Umbilical cord (tissue), 2 donors: ENCODE measurements at places on chromosomes 11 and 22.

- DNase-seq = no peak
These were observed 6.1 kb downstream of the SMCO4 start for GRCh38 chr11:93537049-93537448.

DNA sequence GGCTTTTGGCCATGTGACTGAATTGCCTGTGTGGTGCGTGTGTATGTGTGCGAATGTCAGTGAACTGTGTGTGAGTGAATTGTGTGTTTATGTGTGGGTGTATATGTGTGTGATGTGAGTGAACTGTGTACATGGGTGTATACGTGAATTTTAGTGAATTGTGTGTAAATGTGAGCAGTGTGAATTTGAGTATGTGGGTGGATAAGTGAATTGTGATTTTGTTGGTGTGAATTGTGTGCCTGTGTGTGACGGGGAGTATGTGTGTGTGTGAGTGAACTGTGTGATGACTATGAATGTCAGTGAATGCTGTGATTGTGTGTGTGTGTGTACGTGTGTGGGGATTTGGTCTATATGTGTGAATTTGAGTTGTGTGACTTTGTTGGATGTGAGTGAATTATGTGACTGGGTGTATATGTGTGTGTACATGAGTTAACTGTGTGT is 3.5 kb downstream of the DDTL start:
- DNase-seq = no peak

DNA sequence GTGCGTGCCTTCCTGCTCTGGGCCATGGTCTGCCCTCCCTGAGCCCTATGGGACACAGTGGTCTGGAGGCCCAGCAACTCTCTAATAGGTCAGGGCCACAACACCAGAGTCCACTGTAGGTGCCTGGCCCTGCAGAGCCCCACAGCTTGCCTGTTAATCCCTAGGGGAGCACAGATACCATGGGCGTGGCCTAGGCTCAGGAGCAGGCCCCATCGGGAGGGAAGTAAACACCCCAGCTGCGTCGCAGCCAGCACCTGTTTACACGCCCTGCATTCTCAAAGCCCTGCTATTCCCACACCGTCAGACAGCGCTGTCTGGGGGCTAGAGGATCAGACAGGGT is 2.5 kb downstream of the KCTD17 start:
- DNase-seq = no peak

DNA sequence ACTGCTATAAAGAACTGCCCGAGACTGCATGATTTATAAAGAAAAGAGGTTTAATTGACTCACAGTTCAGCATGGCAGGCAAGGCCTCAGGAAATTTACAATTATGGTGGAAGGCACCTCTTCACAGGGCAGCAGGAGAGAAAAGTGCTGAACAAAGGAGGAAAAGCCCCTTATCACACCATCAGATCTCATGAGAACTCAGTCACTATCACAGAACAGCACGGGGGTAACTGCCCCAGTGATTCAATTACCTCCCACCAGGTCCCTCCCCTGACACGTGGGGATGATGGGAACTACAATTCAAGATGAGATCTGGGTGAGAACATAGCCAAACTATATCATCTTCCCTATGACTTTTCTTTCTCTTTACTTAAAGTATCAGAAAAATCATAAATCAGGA is 104.0 kb upstream of the SYN3 start:
- no peak for DNase-seq

DNA sequence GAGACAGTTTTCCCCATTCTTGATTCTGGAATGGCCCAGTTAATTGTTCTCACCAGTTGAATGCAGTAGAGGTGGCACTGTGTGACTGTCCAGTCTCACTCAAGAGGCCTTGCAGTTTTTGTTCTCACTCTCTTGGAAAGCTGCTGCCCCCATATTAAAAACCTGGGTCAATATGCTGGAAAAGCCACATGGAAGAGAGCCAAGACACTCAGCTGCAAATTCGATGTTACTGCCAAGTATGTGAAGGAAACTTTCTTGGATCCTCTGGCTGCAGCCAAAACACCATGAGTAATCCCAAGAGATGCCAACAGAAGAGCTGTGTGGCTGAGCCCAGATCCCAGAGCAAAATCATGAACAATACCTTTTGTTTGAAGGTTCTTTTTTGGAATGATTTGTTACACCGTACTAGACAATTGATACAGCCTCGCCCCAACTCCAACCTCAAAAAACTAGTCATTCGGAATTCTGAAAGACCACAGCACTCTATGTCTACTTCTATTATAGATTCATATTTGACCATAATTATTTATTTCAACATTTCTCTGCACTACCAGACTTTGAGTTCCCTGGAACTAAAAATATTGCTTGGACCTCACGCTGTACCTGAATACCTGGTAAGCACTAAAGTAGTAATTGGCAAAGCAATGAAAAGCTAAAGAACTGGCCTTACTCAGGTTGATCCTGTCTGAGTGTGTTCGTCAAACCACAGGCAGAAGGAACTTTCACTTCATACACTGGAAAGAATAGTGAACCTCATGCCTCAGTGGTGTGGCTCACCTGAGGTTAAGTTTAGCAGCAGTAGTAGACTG is 378.8 kb downstream of the ETS1 start:
- no peak for DNase-seq

DNA sequence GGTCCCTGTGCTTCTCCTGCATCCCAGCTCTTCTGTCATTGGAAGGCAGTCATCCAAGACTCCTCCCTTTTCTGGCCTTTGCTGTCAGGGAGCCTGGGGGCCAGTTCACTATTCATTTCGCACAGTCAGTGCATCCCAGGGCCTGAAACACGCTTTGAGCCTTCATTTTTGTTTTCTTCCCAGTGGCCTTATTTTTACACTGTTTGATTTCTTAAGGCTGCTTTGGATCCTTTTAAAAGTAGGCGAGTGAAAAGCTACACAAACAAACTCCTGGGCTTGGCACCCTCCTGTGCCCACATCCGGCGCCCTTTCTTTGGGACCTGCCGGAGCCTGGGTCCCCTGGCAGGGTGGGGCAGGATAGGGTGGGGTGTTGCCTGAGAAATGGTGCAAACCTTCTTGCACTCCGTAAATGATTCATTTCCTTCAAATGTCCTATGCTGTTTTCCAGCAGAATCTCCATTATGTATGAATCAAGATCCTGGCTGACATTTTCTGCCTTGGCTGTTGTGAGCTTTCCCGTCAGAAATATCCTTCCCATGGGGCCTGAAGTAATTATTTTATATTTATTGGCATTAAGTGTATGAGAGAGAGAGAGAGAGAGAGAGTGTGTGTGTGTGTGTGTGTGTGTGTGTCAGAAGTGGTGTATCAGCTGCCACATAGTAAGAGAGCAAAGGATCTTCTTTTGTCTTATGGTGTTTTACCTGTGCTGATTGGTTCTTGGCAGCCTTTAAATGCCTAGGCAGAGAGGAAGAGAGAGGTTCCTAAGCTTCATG is 45.6 kb downstream of the BCR start:
- DNase-seq = peak; percentile 20

GRCh38 chr11:120759046-120759445 is 247.5 kb downstream of the GRIK4 start:
- no peak for DNase-seq

DNA sequence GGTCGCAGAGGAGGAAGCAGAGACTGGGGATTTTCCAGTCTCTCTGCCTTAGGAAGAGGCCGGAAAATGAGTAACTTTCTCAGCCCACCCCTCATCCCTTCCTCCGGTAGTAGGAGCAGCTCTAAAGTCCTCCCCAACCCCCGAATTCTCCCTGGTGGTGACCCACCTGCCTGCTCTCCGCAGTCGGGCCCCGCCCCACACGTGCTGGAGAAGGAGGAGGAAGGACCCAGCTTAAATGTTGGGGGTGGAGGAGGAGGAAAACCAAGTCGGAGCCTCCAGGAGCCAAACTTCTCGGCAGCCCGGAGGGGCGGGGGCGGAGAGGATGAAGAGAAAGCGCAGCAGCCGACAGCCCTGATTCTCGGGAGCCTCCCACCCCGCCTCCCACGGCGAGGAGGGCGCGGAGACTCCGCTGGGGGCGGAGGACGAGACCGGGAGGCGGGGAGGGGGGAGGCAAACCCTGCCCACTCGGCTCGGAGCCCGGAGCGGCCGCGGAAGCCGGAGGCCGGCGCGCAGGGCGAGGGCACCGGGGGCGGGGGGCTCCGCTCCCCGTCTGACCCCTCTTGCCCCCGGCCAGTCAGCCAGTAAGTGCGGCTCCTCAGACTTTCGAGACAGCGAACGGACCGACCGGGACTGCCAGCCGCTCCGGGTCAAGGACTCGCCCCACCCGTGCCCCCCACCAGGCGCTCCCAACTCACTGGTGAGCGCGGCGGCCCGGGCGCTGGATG is at the start of gene TPBGL:
Gene TPBGL (plus strand): TSS at position 464 of the 725 bp plus-strand sequence. CDS start 276 bp downstream, outside the sequence.
- DNase-seq = peak; percentile 43

- DNase-seq = no peak
These were observed 82.8 kb downstream of the IGLL1 start for GRCh38 chr22:23497016-23497885.

- no peak for DNase-seq
These were observed 70.9 kb downstream of the PHF21B start for GRCh38 chr22:44938886-44939285.

- peak; percentile 73 for DNase-seq
These were observed 92.8 kb upstream of the APOA1 start for GRCh38 chr11:116930177-116930576.

- peak; percentile 94 for DNase-seq
These were observed 585 bp downstream of the EMSY start for GRCh38 chr11:76445121-76446084.

DNA sequence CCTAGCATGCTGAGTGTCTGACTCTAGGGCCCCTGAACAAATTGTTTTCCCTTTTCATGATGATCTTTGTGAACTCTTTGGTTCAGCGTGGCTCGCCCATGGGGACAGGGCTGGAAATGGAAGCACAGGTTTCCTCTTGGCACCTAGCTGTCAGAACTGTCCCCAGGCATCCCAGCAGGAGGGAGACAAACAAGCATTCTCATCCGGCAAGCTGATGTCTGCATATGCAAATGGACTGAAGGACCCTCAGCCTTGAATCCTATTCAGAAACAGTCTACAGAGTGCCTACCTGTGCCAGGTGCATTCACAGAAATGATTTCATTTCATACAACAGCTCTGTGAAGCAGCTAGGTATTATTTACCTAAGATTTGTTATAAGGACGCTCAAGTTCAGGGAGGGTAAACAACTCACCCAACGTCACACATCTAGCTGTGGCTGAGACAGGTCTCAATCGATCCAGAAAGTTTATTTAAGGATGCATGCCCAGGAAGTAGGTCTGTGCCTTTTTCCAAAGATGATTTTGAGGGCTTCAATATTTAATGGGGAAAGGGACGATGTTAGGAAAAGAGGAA is 176.4 kb downstream of the KIRREL3 start:
- DNase-seq = no peak

DNA sequence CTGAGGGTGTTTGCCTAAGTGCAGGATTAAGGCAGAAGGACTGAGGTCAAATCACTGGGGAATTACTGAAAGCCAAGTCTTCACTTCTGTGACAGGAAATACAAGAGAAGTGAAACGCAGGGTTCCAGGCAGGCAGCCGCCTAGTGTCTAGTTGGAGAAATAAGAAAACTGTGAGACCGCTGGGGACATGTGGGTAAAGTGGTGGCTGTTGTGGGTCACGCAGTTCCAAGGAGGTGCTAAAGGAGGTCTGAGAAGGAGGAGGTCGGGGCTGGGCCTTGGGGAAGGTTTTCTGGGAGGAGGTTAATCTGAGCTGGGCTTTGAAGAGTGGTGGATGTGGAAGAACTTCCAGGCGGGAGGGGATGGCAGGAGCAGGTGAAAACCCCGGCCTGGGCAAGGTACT is 11.2 kb downstream of the MCM5 start:
- no peak for DNase-seq

GRCh38 chr11:8018484-8019313 is 31.6 kb downstream of the EIF3F start:
- DNase-seq = peak; percentile 68

DNA sequence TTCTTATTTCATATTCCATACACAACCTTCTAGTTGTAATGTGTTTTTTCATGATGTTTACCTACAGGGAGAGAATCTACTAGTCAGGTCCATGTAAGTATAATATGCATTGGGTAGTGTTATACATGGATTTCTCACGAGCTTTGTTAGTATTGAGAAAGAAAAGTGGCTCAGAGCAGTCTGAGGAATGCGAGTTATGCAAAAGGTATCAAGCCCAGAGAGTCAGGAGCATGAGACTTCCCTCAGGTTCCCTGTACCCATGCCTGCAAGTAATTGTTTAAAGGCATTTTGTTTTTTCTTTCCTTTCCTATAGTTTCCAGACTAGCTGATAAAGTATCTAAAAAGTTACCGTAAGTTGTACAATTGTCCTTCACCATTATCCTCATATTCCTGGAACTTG is 66.1 kb downstream of the STK33 start:
- no peak for DNase-seq

GRCh38 chr11:63997104-63997700 is 11.0 kb downstream of the OTUB1 start:
- DNase-seq = no peak

DNA sequence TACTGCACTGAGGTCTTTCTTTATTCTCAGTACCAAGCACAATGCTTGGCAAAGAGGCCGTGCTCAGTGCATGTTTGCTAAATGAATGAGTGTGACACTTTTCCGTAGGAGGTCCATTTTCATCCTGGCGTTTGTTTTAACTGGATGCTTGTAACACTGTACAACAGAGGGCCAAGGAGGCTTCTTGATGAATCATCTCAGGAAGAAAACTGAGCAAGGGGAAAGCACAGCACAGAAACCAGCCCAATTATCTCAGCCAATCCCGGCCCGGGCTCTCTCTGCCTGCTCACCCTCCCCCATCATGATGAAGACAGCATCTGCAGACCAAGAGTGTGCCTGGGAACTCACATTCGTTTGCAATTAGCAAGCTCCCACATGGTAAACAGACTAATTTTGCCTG is 570.3 kb downstream of the OPCML start:
- DNase-seq = no peak

DNA sequence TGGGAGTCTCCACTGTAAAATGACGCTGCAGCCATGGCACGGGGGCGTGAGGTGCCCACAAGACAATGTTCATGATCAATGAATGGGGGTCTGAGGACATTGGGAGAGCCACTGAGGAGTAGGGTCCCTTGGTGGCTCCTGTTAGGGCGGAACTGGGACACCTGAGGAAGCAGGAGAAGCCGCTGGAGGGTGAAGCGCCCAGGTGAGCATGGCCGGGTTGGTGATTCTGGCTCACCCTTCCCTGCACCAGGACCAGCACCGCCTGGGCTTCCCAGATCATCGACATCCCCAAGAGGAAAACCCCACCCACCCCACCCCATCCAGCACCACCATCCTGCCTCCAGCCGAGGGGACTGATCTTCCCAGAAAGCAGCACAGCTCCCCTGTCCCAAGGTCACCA is 30.6 kb downstream of the SHANK2 start:
- no peak for DNase-seq

GRCh38 chr11:1817511-1817910 is 17.3 kb upstream of the SYT8 start:
- DNase-seq = no peak

- DNase-seq = no peak
These were observed 212.4 kb downstream of the BRD1 start for GRCh38 chr22:49614966-49615965.

- no peak for DNase-seq
These were observed 19.4 kb upstream of the SIK2 start for GRCh38 chr11:111582881-111583280.

GRCh38 chr22:36910461-36910860 is 3.0 kb upstream of the CSF2RB start:
- DNase-seq = no peak
